ENCODE measurements at places on chromosomes 6 and 20. TPM values are rescaled to one million over a fixed set of nuclear protein-coding genes. Genes with fewer than 3 reads are reported as not detected.

- DNase-seq, result no peak
Measured at GRCh38 chr6:145809785-145810184, 4.8 kb downstream of the FBXO30 start.

- DNase-seq, result no peak
Measured at GRCh38 chr6:35409245-35409644, 42.9 kb upstream of the FANCE start.

GRCh38 chr6:89525786-89526562, 93.0 kb downstream of the ANKRD6 start:
- DNase-seq, result no peak

SLC22A1 gene
- total RNA-seq, result 0.35 TPM

XKR7 gene
- not detected for total RNA-seq

- DNase-seq, result no peak
Measured at GRCh38 chr6:144150710-144151657, 667 bp downstream of the STX11 start.

GRCh38 chr6:66421570-66421969, 714.5 kb upstream of the EYS start:
- no peak for DNase-seq

SLC22A16 gene
- 10.8 TPM for total RNA-seq

CD24 gene
- total RNA-seq, result 5.1 TPM

All from uterus (tissue), 4 donors.